Activated CD4-positive, alpha-beta T cell treated with anti-CD3 and anti-CD28 coated beads, Interleukin-2, amount 50 U/mL, for 24 hours (primary cell): ENCODE measurements at places on chromosomes 6 and 20.

GRCh38 chr6:142763205-142763604, 181.8 kb downstream of the HIVEP2 start:
- no peak for DNase-seq

DNA sequence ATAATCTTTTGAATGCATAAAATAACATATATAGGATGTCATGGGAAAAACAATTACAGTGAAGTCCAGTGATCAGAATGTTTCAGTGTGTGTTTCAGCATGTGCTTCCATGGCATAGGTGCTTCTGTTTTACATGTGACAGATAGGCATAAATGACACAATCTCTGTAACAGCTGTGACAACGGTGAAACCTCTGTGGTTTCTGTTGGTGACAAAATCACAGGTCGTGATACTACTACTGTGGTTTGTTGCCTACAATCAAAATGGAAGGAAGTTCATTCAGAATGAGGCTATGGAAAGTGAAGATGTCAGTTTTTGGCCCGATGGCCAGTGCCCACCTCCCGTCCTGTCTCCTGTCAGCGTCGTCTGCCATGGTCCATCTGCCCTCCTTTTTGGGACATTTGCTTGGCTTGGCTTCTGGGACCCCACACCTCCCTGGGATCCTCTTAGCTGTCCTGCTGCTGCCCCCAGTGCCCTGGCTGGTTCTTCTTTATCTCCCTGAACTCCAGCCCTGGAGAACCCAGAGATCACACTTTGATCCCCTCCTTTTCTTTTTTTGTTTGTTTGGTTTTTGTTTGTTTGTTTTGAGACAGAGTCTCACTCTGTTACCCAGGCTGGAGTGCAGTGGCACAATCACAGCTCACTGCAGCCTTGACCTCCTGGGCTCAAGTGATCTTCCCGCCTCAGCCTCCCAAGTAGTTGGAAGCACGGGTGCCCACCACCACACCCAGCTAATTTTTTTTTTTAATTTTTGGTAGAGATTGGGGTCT, 79.3 kb upstream of the NAA20 start:
- DNase-seq = no peak

DNA sequence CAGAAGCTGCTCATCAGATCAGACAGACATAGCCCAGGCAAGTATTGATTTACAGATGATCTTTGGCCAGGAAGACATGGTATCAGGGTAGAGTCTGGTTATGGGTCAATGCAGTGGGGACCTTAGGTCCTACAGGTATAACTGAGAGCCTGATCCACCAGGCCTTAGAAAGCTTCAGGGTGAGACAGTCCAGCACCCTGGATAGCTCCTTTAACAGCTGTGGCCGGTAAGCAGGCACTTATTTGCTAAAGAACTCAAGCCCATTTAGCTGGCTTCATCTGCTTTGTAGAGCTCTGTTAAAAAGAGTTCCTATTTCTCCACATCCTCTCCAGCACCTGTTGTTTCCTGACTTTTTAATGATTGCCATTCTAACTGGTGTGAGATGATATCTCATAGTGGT, 39.6 kb downstream of the ESR1 start:
- no peak for DNase-seq

DNA sequence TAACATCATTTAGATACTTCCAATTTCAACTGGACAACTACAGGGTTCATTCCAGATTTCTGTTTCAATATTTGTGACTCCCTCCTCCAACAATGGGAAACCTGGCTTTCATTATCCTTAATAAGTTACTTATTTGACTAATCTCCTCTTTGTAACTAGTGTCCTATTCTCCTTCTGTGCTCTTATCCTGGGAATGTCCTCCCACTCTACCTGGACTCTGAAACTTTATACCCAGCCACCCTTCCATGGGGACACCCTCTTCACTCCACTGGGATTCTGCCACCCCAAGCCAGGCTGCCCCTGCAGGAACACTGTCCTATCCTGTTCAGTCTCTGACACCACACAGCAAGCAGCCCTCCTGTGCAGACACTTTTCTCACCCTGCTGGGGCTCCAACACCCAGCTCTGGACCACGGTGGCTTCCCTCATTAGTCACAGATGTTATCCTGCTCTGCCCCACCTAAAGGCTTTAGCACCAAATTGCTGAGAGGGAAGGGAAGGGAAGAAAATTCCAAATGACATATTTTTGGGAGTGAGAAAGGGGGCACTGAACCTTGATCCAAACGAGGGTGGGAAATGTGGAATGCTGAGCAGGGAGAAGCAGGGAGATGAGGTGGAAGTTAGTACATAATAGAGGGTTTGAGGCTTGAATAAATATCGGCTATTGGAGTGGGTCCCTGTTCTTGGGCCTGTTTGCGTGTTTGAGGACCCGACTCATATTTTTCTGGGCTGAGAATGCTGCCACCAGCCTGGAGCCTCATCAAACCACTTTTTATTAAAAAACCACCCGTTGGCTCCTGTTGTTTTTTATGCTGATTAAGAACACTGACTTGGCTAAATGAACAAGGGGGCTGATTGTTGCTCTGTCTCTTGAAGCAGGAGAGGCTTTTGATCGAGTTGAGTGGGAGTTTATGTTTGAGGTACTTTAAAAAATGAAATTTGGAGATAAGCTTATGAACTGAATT, 54.0 kb upstream of the AKIRIN2 start:
- no peak for DNase-seq

- DNase-seq = no peak
Observed at GRCh38 chr6:82097676-82098075, 149.9 kb downstream of the IBTK start.

GRCh38 chr20:40711079-40711478, 22.0 kb upstream of the MAFB start:
- DNase-seq = no peak

GRCh38 chr20:62377064-62377461, 9.8 kb upstream of the RPS21 start:
- no peak for DNase-seq

- DNase-seq = no peak
Observed at GRCh38 chr6:148794797-148795196, 48.0 kb downstream of the UST start.

- no peak for DNase-seq
Observed at GRCh38 chr20:35833241-35833640, 61.4 kb downstream of the PHF20 start.

DNA sequence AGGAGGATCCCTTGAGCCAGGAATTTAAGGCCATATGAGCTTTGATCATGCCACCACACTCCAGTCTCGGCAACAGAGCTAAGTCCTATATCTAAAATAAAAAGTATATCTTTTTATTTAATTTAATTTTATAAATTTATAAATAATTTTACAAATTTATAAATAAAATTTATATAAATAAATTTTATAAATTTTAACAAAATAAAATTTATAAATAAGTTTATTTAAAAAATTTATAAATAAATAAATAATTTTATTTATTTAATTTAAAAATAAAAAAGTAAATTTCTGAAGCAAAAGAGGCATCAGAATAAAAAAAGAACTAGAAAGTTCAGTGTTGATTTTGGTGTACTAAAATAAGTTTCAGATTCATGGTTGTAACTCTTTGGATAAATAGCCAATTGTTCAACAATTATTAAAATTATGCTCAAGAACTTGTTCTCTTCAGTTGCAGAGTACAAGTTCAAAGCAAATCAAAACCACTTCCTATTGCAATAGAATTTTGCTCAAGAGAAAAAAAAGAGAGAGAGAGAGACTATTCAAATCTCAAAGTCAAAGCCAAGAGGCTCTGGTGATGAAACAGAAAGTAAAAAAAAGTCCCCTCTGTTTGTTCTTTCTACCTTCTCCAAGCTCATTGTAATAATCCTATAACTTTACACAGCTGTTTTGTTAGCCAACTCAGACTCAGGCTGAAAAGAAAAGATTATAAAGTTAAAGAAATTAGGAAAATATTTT, 547.5 kb upstream of the ADGRB3 start:
- no peak for DNase-seq

DNA sequence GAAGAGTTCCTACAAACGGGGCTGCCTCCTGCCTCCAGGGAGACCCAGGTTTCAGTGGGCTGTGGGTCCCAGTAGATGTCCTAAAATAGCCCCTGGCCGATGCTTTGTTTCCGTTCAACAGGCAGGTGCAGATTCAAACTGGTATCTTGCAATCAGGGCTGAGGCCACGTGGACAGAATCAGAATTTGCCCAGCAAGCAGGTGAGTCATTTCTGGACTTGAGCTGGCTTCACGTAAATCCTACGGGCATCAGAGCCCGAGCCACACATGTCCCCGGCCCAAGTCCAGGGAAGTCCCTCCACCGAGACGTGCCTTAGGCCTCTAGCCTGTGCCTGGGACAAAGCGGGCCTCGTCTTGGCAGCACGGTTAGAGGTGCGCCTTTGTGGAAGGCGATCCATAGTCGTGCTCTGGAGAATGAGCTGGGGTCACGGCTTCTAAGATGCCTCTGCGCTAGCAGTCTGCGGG, 101.6 kb upstream of the FRMD1 start:
- DNase-seq = no peak

- DNase-seq = no peak
Observed at GRCh38 chr6:148999929-149000468, 253.2 kb downstream of the UST start.

- DNase-seq = no peak
Observed at GRCh38 chr20:4815628-4816027, 93.9 kb downstream of the PRND start.

DNA sequence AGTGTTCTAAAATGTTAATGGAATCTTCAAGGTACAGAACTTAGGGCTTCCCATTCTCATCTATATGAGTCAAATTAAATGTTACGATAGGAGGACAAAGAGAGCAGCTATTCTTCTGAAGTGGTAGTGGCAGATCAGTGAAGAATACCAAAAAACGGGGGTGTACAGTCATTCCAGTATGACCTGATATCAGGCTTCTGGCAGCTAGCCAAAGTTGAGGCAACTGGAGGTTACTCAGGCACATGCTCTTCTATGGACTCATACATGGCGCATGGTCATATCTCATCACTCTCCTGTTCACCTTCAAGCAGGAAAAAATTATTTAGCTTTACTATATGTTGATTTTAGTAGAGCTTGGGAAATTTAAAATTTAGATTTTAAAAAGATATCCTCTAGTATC, 1608.8 kb downstream of the GRIK2 start:
- DNase-seq = no peak

DNA sequence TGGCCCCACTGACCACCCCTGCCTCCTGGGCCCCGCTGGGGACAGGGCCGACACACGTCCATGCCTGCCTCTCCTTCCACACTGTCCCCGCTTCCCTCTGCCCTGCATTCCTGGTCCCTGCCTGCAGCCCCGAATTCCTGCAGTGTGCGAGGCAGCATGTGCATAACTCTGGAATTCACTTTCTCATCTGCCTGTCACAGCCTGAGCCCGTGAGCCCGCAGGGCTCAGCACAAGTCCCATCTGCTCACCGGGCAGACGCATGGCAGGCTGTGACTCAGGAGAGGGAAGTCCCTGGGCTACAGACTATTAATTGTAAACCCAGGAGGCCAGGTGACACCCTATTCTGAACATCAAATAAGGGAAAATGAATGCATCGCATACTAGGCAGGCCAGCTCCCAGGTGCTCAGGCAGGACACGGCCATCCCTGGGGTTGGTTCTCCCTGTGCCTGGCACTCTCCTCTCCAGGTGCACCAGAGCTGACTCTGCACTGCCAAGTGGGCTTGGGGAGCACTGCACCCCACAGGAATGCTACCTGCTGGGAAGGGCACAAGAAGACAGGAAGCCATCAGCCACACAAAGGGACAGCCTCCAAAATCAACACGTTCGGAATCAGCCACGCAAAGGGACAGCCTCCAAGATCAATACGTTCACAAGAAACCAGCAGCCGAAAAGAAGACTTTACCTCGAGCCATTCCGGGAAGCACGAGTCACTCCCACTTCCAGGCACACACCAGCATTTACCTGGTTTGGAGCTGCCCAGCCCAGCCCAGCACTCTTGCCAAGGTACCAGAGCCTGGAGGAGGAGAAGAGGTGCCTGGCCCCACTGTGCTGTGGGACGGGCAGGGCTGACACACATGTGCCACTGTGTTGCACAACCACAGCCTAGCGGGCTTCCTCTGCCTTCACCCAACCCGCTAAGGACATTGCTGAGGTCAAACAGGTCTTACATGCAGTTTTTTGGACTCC, 65.9 kb downstream of the DLL1 start:
- no peak for DNase-seq

GRCh38 chr6:37556881-37557644, 57.4 kb upstream of the CCDC167 start:
- DNase-seq = no peak

- no peak for DNase-seq
Observed at GRCh38 chr6:129338683-129339082, 371.3 kb downstream of the ARHGAP18 start.

DNA sequence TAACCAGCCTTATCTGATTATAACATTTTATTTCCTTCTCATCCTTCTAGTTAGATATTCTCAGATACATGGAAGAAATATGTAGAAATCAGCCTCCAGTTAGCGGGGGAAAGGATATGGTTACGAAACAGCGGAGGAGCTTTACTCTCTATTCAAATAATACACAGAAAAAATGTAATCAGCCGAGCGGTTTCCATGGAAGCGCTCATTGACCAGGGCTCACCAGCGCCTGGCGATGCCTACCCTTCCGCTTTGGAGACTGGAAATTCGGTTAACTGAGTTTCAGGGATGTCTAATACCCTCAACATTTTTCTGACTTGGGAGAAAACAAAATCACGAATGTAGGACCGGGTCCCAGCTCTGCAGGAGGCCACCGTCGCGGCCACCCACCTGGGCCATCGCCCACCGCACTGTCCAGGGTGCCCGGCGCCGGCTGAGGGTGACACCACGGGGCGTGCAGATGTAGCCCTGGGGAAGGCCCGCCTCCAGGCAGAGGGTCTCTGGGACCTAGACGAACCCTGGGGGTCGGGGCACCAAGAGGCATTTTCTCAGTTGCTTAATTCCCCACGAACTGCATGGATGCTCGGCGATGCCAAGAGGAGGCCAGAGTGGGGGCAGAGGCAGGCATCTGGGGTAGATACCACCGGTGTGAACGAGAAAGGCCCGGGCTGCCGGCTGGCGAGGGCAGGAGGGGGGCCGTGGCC, 1.7 kb downstream of the PRR18 start:
- DNase-seq = no peak

- DNase-seq = no peak
Observed at GRCh38 chr6:20608905-20609304, 74.6 kb downstream of the CDKAL1 start.

DNA sequence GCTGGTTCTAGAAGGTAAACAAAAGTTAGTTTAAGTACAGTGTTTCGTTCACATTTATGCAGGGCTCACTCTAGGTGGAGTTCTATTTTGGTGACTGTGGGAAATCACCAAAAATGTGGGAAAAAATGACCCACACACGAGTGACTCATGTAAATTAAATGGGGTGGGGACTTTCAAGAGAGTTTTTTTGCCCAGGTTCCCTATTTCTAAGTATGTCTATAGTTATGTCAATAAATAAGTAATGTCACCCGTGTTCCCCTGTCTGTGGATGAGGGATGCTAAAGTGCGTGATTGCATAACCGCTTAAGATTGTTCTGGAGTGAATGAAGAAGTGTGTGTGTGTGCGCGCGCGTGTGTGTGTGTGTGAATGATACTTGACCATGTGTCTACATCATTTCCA, 69.1 kb downstream of the MYB start:
- DNase-seq = no peak
